Heart left ventricle (tissue), 16 donors: ENCODE measurements at places on chromosomes 16 and 17.

DNA sequence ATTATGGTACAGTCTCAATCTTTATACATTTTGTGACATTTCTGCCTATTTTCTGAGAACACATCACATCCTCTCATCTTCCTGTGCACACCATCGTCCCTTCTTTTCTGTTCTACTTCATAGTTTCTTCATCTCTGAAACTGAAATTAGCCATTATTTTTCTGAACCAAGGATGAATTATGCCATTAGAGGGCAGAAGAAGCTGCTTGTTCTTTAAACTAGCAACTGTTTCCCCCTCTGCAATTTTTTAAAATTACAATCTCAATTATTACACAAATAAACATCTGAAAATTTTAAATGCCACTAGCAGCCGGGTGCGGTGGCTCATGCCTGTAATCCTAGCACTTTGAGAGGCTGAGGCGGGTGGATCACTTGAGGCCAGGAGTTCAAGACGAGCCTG is 41.3 kb downstream of the RBBP6 start:
- no peak for DNase-seq

DNA sequence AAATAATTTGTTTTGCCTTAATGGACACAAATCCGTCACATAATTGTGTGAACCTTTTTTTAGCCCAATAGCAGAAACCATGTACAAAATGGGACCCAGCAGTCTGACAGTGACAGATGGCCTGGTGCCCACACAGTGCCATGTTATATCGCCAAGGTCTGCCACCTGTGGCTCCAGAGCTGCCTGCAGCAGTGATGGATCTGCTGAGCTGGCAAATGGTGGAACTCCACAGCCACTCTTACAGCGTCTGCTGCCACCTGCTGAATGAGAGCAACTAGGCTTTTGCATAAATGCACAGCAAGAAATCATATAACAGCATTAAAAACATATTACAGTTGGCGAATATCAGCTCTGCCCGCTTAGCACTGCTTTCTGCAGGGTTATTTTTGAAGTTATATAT is 59.4 kb downstream of the NUP93 start:
- DNase-seq = peak; percentile 19

DNA sequence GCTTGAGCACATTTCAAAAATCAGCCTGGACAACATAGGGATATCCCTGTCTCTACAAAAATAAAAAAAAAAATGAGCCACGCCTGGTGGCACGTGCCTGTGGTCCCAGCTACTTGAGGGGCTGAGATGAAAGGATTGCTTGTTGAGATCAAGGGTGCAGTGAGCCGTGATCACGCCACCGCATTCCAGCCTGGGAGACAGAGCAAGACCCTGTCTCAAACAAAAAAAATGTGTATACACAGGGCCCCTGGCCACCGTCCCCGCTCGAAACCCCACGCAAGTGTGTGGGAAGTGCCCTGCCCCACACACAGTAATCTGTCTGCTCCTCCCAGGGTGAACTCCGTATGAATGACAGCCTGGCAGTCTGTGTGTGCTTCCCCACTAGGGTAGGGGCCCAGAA is 93.0 kb upstream of the RPL38 start:
- no peak for DNase-seq

DNA sequence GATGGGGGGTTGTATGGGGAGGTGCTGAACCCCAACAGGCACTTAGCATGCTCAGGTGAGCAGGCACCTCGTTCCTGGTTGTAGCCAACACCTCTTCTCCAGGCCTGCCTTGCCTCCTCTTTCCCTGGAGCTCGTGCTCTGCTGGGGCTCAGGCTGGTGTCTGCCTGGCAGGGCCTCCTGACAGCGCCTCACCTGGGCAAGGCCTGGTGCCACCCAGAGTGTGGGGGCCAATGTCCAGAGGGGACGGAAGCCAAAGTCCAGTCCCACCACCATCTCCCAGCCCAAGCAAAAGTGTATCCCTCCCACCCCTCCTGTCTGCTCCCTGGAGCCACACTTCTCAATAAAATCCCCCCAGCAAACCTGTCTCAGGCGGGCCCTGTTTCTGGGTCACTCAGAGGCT is 304.2 kb upstream of the TNRC6C start:
- DNase-seq = no peak

DNA sequence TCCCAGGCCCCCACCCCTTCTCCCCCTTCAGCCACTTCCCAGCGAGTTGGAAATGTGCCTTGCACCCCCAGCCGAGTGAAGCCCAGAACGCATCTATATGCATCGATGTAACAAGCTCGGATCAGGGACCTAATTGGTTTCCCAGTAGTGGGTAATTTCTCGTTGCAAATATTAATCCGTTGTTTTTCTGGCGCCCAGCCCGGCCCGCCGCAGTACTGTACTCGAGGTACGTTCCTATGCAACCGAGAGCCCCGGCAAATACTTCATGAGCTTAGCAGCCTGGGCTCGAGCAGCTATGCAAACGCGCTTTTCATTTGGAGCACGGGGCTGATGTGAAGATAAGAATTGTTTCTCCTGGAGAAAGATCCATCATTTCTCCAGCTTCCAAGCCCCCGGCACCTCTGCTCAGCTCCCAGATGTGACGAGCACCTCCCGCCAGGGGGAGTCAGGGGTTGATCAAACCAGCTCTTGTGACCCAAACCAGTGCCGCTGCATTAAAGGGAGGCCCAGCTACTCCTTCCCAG is 229.8 kb downstream of the KATNIP start:
- no peak for DNase-seq

DNA sequence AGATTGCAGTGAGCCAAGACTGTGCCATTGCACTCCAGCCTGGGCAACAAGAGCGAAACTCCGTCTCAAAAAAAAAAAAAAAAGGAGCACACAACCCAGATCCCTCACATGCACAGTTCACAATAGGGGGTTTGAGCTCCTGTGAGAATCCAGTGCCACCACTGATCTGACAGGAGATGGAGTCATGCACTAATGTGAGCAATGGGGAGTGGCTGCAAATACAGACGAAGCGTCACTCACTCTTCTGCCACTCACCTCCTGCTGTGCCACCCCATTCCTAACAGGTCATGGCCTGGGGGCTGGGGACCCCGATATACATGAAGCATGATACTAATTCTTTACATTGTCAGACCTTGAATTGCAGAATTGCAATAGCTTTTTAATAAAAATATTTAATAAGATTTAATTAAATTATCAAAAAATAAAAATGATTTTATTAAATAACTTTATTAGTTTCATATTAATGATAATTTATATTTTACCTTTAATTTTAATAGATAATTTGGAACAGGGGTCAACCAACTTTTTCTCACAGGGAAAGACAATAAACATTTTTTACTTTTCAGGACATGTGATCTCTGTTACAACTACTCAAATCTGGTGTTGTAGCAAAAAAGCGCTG is 171.4 kb downstream of the COPRS start:
- DNase-seq = no peak

DNA sequence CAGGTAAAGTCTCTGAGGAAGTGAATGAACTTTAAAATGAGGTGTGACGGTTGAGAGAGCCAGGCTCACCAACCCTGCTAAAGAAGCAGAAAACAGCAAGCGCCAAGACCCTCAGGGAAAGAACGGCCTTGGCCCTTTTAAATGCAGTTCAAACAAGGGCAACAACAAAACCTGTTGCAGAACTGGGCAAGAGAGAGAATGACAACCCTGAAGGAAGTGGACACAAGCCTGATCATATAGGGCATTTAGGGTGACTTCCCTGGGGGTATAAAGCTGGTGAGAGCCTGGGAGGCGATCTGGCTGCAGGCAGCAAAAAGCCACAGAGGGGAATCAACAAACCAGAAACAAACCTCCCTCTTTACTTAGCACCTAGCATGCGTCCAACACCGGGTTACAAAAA is 1.0 kb downstream of the CPPED1 start:
- no peak for DNase-seq

GRCh38 chr17:50149091-50149416 is 1.4 kb downstream of the PPP1R9B start:
- no peak for DNase-seq

- DNase-seq = no peak
These were observed 26.3 kb upstream of the APOH start for GRCh38 chr17:66255527-66255971.

- no peak for DNase-seq
These were observed 45.9 kb downstream of the C16orf95 start for GRCh38 chr16:87271256-87271655.

DNA sequence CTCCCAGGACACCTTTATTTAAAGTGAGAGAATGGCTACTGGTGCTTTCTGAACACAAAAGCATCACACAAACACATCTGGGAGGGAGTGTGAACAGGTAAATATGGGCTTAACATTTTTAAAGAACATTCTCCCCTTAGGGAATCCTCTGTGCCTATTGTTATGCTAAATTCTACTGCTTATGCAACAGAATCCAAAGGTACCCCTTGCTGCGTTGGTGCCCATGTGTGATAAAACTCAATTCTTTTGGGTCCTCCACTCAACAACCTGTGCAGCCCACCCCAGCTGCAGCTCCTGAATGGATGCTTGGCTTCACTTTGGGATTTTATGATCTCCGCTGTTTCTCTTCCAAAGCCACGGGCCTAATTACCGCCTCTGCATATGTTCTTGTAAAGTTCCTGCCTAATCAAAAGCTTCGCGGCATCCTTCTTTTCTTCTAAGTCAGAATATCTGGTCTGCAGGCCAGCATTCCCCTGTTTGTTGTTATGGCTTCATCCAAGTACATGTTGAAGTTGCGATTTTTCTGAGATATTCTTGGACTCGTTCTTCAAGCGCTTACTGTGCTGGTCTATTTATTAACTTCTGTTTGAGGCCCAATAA is 23.9 kb downstream of the RHBDL3 start:
- DNase-seq = no peak

- no peak for DNase-seq
These were observed 100.4 kb downstream of the STX8 start for GRCh38 chr17:9475101-9475658.

- no peak for DNase-seq
These were observed 19.3 kb upstream of the TBX2 start for GRCh38 chr17:61380217-61380835.

GRCh38 chr17:59388069-59388556 is 56.7 kb downstream of the YPEL2 start:
- DNase-seq = no peak

DNA sequence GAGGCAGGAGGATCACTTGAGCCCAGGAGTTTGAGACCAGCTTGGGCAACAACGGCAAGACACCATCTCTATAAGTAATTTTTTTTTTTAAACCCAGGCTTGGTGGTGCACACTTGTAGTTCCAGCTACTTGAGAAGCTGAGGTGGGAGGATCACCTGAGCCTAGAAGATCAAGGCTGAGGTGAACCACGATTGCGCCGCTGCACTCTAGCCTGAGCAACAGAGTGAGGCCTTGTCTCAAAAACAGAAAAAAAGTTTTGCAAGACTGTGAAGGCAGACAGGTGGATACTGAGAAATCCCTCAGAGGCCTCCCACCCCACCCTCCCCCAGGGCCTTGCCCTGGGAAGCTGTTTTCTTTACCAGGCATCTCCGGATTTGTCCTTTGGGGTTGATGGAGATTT is 125.4 kb downstream of the MGAT5B start:
- no peak for DNase-seq

DNA sequence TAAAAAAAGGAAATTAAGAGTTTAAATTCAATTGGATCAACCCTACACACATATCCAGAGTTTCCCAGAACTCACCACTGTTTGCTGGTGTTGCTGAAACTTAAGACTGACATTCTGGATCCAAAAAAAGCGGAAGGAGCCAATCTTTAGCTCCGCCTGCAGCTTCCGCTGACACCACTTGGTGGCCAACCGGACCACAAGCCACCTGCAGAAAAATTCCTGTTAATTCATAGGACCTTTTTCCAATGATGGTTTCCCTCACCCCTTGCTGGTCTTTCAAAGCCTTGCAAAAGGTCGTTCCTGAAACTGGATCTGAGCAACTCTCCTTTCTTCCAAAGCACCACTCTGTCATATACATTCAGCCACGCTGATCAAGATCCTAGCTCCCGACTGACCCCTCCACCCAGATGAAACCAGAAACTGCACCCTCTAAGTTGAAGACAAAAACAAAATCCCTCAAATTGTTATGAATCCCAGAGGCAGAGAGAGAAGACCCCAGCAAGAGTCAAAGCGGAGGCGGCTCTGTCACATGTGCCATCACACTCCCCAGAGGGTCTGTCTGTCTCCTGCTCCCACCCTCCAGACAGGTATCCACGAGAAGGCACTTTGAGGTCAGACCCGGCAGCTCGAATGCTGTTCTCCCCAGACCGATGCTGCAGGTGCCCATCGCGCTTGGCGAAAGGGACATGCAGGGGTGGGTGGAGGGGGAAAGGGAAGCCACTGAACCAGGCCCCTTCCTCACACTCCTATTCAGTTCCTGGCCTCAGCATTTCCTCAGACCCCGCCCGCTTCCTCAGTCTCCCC is 773 bp downstream of the BLTP2 start:
- DNase-seq = no peak

- no peak for DNase-seq
These were observed 105.2 kb downstream of the CMIP start for GRCh38 chr16:81549547-81550431.

GRCh38 chr16:75333721-75334163 is 82.3 kb upstream of the BCAR1 start:
- no peak for DNase-seq

DNA sequence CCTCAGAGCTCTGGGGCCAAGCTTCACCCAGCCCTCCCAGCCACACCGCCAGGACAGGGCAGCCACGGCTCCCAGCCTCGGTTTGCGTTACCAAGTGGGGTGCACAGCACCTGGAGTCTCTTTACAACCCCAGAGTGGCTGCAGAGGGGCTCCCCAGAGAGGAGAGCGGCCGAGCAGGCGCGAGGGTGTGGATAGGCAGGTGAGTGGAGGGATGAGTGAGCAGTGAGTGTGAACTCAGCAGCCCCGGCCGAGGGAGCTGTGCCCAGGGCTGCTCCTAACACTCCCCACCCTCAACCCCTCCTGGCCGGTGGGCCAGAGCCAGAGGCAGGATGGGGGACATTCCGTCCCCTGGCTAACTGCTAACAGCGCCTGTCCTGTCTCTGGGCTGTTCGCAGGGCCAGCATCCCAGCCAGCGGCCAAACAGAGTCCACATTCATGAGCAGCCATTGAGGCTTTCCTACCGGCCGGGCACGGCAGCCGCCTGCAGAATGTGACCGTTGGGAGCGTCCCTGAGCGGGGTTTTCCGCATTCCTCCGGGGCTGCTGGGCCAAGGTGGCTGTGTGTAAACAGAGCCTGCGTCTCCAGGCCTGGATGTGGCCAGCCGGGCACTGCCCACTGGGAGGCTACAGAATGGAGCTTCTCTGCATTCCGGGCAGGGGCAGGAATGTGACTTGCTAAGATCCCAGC is 5.3 kb downstream of the ZNF469 start:
- peak; percentile 47 for DNase-seq

DNA sequence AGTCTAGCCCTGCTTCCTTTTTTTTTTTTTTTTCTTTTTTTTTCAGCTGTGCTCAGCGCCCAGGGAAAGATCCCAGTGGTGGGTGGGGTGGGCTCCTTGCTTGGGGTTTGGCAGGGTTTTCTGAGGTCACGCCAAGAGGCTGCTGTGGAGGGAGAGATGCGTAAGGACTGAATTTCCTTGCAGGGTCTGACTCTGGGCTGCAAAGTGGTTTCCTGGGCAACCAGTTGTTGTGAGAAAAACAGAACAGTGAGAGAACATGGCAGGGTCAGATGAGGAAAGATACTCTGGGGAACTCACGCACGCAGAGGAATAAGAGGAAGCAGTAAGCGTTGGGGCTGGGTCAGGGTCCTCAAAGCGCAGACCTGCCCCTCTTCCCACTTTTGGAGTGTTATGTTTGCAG is 119.5 kb downstream of the IRF8 start:
- peak; percentile 49 for DNase-seq

- DNase-seq = no peak
These were observed 36.6 kb upstream of the NACA2 start for GRCh38 chr17:61627658-61628057.
